ENCODE measurements at places on chromosomes 3 and 15.

- DNase-seq: no peak
Measured at GRCh38 chr3:63521657-63522056, 130.8 kb upstream of the SNTN start.

- peak; percentile 17 for DNase-seq
Measured at GRCh38 chr3:171123915-171124314, 97.4 kb upstream of the SLC2A2 start.

- DNase-seq: no peak
Measured at GRCh38 chr3:143329567-143330211, 210.1 kb downstream of the CHST2 start.

DNA sequence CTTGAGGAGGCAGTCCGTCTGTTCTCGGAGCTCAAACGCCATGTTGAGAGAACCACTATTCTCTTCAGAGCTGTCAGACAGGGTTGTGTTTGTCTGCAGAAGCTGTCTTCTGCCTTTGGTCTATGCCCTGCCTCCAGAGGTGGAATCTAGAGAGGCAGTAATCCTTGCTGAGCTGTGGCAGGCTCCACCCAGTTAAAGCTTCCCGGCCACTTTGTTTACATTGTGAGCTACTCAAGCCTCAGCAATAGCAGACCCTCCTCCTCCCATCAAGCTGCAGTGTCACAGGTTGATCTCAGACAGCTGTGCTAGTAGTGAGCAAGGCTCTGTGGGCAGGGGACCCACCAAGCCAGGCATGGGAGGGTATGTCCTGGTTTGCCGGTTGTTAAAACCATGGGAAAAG lies 8.9 kb downstream of the OR5AC2 start:
- no peak for DNase-seq

DNA sequence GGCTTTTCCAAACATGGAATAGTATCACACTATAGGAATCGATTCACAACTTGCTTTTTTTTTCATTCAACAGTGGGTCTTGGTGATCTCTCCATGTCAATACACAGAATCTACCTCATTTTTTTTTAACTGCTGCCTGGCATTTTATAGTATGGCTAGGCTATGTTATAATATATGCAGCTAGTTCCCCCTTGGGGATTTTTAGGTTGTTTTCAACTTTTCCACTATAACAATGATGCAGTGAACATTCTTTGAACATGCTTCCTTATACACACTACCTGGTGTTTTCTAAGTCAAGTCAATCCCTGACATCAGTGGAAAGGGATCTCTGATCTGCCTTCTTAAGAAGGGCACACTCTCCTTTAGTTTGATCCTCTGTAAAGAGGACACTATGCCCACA lies 46.5 kb upstream of the PLXND1 start:
- no peak for DNase-seq

DNA sequence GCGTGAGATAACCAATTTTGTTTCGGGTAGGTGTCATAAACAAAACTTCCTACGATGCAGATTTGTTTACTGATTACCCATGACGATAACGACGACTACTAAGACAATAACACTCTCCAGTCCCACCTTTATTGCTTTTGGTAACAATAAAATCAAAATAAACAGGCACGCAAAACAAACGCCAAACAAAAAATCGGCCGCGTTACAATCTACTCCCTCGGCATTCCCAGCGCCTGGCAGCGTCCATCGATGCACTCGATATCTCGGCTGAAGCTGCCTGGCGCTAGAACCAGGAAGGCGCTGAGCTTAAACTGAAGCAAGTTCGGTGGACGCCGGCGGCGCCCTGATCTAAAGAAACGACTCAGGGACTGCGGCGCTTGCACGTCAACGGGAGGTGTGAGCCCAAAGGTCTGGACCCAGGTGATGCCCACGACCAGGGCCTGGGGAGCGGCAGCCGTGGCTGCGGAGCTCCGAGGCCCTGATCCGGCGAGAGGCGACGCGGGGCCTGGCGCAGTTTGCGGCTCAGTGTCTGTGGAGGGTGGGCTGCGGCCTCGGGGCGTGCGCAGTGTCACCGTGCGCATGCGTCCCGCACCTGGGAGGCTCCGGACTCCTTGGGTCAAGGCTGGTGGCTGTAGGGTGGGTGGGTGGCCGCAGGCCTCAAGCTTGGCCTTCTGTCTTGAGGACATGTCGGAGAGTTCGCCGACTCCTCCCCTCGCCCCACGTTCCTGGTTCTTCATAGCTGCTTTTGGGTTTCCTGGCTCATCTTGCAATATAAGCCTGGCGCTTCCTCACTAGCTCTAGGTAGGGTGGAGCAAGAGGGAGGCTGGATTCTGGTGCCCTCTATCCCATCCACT lies at the start of gene RSRC1:
RSRC1 (plus strand) TSS at position 286 of the 854 bp plus-strand sequence. CDS start 12,016 bp downstream, outside the sequence.
- peak; percentile 93 for DNase-seq

GRCh38 chr15:20652914-20653313 lies 111.3 kb upstream of the GOLGA6L6 start:
- no peak for DNase-seq

DNA sequence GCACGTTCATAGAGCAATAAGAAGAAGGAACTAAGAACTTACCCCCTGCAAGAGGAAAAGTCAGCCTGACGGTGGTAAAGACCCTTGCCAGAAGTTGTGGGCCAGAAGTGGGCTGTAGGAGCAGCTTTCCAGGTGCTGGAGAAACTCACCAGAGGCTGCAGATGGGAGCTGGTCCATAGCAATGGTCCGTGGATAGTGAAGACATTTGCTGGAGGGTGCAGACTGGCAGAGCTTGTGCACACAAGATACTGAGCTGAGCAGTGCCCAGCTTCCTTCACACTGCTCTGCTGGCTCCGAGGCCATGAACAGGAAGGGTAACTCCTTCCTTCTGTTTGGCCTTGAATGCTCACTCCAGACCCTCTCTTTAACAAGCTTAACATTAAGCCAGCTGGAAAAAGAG lies 149.8 kb upstream of the BNIP2 start:
- DNase-seq: no peak

DNA sequence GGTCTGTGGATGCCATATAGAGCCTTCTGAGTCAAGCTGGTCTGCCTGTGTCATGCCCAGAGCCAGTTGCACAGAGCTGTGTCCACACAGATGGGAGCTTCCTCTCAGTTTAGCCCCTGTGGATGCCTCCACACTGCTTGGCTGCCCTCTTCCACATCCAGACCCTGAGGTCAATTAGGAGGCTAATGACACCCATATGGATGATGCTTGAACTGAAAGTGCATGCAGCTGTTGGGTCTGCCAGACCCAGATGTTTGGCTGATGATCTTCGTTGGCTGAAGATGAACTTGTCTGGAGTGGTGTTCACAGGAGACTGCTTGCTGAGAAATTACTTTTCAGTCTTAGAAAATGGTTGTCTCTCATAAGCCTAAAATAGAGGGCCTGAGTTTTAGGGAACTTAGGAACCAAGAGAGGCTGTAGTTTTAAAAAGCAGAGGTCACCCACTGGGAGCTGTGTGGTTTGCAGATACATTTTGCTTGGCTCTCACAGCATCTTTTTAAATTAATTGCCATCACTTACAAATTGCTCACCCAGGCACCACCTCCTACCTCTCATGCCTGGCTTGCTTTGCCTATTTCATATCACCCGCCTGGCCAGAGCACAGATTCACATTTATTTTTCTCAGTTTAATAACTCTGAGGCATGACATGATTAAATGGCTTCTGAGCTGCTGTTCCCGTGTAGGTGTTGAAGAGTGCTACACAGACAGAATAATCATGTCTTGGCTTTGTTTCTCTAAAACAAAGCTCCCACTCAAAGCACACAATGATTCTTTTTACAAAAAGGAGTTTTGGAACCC lies 176.1 kb downstream of the MINAR1 start:
- DNase-seq: no peak
